HS-5 (cell line): ENCODE measurements at places on chromosomes 2 and 18.

DNA sequence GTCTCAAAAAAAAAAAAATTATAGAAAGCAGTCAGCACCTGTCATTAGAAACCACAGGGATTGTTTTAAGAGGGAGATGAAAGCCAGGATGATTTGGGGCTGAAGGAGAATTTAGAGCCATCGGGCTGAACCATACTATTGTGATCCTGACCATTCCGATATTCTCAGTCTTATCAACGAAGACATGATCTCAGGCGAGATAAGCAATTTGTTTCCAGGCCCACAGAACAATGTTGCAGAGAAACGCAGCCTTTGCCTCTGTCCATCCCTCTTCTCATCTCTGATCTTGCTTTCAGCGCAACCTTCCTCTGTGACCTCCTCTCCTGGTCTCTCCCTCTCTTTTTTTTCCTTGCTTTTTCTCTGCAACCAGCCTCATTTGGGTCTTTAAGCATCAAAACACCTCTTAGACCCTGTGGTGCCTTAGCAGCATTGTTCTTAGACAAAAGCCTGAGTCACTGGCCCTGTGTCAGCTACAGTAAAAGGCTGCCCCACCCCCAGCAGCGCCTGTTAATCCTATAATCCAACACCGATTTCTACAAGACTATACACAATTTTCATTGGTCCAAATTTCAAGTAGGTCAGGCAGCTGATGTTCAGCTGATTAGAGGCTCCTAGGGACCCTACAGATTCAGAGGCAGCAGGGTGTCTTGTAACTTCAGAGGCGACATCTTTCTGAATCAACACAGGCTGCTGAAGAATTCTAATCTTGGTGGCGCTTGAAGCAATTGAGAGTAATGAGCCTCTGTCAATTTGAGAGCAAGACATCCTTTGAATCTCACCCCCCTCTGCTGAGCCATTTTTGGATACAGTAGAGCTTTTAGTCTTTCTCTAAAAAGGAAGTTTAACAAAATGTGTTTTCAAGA lies 206.0 kb downstream of the NCK2 start:
- no peak for DNase-seq

DNA sequence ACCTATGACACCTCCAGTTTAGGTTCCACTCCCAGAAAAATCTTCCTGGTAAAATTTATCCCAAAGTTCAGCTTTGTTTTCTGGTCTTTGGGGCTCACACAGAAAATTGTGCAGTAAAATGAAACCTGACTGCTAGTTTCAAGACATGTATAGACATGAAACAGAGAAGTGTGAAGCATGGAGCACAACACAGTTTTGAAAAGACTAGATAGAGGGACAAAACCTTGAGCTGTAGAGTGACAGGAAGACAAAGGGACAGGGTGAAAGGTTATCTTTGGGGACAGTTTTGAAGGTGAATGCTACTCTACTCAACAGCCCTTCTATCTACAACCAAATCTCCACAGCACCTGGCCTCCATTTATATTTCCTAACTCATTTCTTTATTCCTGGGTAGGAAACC lies 352.6 kb downstream of the RBM43 start:
- no peak for DNase-seq

- no peak for DNase-seq
Measured at GRCh38 chr2:67895227-67895941, 167.4 kb downstream of the C1D start.

DNA sequence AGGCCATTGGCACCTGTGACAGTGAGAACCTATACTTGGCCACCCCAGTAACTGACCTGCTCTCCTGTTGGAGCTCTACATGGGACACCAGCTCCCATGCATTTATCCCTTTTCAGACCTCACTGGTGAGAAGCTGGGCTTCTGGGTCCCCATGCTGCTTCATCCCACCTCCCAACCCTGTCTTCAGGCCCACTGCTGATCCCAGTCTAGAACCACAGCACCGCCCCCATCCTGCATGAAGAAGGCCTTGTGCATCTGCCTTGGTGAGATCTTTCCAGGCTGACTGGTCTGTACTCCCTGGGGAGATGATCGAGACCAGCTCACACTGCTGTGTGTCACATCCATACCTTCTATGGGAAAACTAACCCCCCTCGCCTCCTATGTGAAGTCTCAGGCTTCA lies 22.7 kb downstream of the TTC32 start:
- DNase-seq: no peak

GRCh38 chr2:22701561-22702160 lies 683.3 kb upstream of the KLHL29 start:
- no peak for DNase-seq

DNA sequence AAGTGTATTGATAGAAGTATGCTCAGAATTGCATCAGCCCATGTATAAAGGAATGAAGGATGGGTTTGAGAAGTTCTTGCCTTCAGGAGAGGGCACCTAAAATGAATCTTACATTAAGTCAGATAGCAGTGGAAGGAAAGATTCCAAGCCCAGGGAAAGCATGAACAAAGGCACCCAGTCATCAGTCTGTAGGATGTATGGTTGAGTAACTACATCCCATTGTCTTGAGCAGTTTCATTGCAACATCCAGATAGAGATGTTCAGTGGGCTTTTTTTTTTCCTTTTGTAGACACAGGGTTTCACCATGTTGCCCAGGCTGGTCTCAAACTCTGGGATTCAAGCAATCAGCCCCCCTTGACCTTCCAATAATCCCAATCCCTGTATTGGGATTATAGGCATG lies 80.7 kb downstream of the ARHGAP28 start:
- DNase-seq: no peak

DNA sequence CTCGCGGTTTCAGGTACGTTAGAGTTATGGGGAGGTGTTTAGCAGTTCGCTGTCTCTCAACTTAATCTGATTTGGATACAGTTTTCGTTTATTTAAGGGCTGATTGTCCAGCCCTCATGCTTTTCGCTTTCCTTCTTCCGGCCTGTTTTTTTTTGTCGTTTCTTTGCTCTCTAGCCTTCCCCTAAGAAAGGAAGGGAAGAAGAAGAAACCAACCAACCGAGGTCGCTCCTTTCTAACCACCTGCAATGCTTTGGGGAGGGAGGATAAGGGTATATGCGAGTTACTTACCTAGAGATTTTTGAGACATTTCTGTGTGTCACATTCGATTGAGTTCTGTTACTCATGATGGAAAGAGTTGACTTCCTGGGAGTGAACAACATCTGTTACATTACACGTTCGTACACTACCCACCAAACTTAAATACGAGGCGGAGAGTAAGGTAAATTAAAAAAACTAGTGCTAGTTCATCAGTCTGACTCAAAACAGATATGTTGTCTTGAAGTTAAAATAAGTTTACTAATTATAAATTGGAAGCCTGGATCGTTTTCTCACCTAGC lies 918 bp downstream of the EIF5B start:
- DNase-seq: peak; percentile 52

GRCh38 chr2:138433995-138434951 lies 67.3 kb upstream of the SPOPL start:
- no peak for DNase-seq

DNA sequence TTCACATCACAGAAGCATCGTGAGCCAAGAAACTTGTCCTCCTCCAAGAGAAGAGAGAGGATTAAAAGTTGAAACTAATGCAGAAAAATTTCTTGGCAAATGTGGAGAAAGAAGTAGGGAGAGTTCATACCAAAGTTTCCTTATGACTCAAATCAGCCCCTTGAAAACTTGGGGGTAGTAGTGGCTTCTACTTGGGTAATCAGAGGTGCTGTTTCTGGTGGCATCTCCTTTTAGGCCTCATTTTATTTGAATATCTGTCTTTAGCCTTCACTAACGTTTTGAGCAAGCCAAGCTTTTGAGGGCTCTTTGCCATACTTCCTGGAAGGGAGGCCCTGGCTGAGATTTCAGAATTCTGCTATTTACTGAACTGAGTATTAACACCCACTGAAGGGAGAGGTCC lies 515.3 kb upstream of the MEX3C start:
- DNase-seq: no peak

DNA sequence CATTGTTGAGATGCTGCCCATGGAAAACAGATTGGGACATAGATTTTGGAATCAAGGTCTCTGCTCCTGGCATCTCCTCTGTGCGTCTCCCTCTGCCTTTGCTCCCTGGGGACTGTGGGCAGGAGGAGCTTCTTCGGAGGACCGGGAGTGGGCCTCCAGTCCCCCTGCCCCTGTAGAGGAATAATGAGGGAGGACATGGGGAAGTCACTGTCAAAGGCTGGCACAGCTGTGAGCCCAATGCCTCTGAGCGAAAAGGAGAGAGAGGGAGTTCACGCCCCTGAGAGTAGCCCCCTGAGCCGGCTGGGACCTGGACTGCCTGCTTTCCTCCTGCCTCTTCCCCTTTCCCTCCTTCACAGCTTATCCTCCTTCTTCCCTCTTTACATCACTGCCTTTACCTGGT lies 195.0 kb downstream of the LOXHD1 start:
- DNase-seq: no peak

DNA sequence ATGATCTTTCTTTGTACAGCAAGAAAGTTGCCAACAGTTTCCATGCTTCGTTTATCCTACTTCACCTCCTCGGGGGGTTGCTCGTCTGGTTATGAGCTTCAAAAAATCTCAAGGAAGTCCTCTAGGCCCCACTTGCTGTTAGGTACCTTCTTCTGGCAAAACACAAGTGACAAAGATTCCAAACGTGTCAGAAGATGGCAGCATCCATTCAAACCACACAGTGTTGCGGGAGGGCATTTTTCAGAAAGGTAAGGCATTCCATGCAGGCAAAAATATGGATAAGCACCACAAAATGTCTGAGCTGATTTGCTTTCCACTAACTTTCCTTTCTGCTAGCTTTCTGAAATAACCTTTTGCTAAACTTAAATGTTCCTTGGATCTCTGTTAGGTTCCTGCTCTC lies 13.2 kb upstream of the OR6B3 start:
- DNase-seq: no peak

DNA sequence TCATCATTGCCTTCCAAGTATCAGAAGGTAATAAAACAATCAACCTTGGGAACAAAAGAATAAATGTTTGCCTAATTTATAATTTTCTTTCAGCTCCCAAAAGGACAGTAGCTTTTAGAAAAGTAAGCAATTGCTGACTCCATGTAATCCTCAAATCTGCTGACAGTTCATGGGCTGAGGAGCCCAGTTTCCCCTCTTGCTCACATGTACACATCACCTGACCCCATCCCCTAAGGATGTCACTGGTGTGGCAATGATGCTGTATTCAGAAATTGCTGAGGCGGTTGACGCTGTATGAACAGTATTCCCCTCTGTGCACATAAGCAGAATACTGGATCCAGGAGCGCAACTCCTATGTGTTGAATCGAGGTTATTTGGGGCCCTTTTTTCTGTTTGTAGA lies 56.1 kb upstream of the LYPD1 start:
- DNase-seq: no peak

- no peak for DNase-seq
Measured at GRCh38 chr2:128437204-128437565, 118.5 kb upstream of the HS6ST1 start.

- DNase-seq: no peak
Measured at GRCh38 chr2:142877216-142877838, at the start of gene KYNU. Gene KYNU, plus strand, starts transcription at chr2:142877664. Its CDS starts 7,704 bp downstream, at chr2:142885368.

DNA sequence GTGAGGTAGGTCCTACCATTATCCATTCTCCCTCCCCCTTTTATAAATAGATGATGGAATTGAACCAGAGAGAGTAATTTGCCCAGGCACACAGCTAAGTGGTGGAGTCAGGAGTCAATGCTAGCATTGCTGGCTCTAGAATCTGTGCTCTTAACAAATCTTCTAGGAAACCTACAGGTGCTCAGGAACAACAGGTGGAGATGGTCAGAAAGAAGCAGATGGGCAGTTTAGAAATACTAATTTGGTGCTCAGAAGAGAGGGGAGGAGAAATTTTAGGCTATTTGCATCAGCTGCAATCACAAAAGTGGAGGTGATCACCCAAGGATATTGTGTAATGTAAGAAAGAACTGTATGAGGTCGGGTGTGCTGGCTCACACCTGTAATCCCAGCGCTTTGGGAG lies 219.4 kb upstream of the SMAD7 start:
- DNase-seq: no peak

- DNase-seq: no peak
Measured at GRCh38 chr2:158817588-158817987, 22.5 kb downstream of the DAPL1 start.

DNA sequence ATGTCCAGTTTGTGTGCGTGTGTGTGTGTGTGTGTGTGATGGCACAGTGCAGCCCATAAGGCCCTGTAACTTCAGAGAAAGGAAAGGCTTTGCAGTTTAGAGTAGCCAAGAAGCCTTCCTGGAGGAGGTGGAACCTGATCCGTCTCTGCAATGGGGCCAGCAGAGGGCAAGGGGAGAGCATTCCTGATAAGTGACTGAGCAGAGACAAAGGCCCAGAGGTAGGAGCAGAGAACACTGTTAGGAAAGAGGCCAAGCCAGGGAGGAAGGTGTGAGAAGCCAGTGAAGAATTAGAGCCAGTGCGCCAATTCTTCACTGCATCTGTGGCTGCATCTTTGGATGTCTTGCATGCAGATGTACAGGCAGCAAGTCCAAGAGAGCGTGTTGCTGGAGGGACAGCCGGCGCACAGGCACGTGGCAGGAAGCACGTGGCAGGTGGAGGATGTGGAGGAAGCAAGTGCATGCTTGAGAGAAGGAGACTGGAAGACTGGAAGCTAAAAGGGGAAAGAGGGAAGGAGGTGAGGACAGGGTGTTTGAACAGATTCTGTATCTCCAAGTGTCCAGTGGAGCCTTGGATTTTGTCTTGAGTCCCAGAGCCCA lies 196.3 kb downstream of the CTIF start:
- no peak for DNase-seq
